ENCODE measurements at places on chromosomes 1 and 21.
A peak's percentile ranks its signal among the peaks of the same experiment; 100 is the strongest.

DNA sequence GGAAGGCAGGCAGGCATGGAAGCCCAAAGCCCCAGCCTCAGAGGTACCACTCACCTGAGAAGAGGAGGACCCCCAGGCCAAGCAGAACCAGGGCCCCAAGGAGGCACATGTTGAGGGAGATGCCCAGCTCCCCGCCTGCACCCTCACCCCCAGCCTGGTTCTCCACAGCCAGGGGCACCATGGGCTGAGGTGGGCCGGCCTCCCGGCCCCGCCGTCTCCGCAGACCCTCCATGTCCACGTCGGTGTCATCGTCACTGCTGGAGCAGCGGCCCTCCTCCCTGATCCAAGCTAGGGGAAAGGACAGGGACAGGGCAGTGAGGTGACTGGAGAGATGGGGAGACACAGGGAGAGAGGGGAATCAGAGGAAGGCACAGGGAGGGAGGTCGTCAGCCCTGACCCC lies 7.8 kb downstream of the PBXIP1 start:
- no peak for DNase-seq

- no peak for DNase-seq
Observed at GRCh38 chr1:204087893-204088528, 15.1 kb downstream of the SOX13 start.

- no peak for DNase-seq
Observed at GRCh38 chr1:10914056-10914455, 98.4 kb upstream of the TARDBP start.

DNA sequence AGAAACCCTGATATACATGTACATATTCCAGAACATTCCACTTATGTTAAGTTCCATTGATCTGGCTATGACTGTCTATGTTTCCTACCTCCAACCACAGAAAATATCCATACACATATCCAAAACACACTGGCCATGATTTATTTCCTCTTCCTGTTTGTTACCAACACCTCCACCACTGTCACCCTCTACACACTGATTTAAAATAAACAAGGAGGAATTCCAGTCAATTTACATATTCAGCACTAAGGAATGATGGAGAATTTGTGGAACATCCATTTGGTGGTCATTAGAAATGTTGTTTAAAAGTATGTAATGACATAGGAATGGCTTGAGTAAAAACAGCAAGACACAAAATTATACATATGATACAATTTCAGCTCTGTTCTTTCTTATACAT lies 5.5 kb upstream of the STX6 start:
- DNase-seq = no peak

DNA sequence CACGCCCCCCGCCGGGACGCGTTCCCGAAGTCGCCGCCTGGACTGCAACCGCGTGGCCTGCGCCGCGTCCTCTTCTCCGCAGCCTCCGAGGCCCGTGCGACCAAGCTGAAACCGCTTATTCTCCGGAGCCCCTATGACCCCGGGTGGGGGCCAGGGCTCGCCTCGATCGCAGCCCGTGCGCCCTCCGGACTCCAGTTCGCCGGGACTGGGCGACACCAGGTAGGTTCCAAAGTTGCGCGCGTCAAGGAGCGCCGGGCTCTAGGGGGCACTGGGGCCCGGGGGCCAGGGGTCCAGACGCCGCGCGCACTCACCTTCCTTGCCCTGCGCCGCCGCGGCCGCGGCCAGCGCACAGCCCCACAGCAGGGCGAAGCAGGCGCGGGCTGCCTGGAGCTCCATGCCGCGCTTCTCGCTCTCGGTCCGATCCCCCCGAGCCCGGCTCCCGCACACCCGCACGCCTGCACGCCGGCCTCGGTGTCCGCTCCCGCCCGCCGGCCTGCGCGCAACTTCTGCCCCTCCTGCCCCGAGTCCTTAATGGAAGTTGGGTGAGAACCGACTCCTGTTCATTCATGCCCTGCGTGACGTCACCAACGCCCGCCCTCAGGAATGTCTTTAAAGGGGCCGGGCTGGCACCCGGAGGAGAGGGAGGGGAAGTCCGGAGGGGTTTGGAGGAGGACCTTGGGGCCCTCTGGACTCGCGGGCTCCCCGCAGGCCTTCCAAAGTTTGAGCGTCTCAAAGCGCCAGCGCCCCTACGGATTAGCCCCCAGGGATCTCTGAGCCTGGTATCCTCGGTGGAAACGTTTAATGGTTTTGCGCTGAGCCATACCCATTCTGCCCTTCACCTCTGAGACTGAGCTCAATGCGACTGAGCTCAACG lies at the start of gene EPHA2:
EPHA2 (minus strand) TSS at position 533 of the 874 bp plus-strand sequence; CDS start at position 396, 137 bp downstream.
- DNase-seq = peak; percentile 92

- no peak for DNase-seq
Observed at GRCh38 chr1:56527548-56528302, 51.6 kb downstream of the PLPP3 start.

- no peak for DNase-seq
Observed at GRCh38 chr21:42251654-42252324, 32.8 kb downstream of the ABCG1 start.

GRCh38 chr1:204878621-204879234 lies 8.1 kb downstream of the NFASC start:
- no peak for DNase-seq

GRCh38 chr1:226728448-226728847 lies 10.6 kb downstream of the ITPKB start:
- DNase-seq = no peak

DNA sequence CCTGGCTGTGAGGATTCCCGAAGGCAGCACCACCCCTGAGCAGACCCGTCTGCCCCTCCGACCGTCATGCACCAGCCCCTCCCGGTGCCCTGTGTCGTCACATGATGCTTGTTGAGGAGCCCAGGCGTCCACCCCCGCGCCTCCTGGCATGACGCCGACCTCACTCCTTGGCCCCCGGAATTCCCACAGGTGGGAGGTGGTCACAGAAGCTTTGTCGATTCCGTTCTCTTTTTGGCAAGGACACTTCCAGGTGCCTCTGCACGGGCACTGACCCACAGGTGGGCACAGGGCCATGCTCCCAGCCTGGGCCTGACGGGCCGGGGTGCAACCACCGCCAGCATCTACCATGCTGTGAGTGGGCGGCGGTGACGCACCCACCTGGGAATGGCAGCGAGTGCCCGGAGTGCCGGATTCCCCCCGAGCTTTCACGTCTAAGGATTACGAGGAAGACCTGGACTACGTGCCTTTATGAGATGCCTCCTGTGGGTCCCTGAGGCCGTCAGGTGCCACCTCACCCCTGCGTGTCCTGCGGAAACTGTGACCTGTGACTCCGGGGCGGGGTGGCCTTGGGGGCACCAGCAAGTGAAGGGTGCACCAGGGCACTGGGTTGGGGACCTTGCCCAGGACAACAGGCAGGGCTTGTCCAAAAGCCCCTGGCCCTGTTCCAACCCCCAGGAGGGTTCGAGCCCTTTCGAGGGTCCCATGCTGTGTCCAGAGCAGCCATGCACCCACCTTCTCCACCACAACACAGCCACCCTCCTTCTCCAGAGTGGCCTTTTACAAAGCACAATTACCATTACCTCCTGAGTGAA lies 31.4 kb upstream of the COL6A1 start:
- no peak for DNase-seq

DNA sequence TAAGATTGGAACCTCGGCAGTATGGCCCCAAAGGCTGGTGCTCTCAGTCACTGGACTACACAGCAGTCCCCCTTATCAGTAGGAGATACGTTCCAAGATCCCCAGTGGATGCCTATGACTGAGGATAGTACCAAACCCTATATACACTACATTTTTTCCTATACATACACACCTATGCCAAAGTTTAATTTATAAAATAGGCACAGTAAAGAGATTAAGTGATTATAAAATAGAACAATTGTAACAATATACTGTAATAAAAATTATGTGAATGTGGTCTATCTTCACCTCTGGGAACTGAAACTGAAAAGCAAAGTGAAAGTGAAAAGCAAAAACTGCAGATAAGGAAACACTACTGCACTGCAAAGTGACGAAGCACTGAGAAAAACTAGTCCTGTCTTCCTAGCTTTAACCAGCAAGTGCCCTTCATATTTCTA lies 96.8 kb downstream of the INTS7 start:
- no peak for DNase-seq

DNA sequence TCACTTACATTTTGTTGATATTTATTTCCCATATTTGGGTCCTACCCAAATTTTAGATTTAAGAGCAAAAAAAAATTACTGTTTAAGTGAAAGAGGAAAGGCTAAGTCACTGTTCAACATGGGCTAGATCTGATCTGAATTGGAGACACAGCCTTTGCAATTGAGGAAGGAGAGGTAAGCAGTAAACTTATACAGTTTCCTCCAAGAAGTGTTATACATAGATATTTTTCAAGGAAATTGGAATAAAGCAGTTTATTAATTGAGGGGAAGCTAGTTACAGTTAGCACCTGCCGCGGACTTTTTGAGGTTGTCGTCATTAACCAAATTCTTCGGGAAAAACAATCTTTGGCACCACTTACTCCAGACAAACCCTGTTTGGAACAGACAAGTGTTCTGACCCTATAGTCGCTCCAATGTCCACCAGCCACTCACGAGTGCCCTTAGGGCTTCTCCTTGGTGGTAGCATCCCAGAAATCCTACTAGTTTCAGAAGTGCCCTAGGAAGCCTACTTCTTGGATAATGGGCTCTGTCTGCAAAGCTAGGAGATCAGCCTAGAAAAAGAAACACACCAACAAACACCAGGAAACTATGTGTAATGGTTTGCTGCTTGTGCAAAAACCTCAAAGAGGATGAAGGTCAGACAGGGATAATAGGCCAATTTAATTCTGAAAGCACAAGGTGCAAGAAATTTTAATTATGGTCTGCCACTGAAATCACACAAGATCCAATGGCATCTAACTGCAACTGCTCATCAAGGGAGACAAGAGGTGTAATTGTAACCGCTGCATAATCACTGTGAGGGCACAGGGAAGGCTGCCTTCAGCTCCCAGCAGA lies 2.5 kb downstream of the WLS start:
- DNase-seq = no peak

DNA sequence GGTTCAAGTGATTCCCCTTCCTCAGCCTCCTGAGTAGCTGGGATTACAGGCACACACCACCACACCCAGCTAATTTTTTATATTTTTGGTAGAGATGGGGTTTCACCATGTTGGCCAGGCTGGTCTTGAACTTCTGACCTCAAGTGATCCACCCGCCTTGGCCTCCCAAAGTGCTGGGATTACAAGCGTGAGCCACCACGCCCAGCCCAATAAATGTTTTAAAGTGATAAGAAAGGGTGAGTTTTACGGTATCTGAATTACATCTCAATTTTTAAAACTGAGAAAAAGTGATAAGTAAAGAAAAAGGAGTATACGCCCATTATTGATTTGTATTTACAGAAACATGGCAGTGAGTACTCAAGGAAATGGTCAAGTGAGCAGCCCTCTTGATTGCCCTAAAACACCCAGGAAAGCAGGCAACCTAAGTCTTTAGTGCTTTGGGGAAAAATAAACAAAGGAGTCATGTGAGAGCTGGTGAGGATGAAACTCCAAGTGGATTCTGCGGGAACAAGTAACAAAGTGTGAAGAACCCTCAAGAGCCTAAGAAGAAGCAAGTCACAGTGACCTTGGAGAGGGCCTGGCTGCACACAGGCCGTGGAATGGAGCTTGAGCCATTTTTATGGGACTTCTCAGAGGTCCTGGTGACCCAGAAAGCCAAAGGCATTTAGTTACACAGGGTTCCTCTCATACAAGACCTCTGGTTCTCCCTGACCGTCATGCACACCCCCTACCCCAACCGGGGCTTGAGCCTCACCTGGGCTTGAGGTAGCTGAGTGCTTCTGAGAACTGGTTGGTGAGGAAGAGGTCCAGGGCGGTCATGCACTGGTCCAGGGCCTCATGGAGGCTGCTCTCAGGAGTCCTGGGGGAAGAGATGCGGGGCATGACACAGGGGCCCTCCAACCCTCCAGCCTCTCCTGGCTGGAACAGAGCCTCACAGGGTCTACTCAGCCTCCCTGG lies 9.1 kb downstream of the TTC39A start:
- no peak for DNase-seq

GRCh38 chr1:38608202-38608864 lies 251.2 kb downstream of the RRAGC start:
- DNase-seq = no peak

GRCh38 chr1:180627411-180627810 lies 4.4 kb upstream of the XPR1 start:
- no peak for DNase-seq

DNA sequence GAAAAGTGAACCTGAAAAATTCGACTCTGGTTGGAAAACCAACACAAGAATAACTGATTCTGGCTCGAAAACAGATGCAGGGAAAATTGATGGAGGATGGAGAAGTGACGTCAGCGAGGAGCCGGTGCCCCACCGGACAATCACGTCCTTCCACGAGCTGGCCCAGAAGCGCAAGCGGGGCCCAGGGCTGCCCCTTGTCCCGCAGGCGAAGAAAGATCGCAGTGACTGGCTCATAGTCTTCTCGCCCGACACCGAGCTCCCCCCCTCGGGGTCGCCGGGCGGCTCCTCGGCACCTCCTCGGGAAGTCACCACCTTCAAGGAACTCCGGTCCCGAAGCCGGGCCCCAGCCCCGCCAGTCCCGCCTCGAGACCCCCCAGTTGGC lies 1.9 kb downstream of the RUSC1 start:
- no peak for DNase-seq

DNA sequence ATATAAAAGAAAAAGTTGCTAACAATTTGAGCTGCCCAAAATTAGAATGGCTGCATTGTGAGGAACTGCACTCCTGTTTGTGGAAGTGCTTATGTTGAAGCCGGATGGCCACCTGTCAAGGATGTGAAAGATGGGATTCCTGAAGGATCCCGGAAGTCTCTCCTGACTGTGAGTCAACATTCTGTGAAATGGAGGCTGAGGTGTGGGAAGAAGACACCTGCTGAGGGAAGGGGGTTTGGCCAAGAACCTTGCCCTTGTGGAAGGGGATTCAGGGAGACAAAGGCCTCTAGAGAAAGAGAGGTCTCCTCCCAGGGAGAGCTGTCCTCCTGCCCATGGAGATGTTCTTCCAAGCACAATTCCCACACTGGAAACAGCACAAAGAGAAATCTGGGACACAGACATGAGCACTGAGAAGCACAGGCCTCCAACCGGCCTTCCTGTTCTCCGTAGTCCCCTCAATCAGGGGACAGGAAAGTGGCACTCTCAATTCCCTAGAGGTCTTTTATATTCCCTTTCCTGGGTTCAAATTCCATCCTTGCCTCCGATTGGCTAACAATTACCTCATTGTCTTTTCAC lies 70.5 kb downstream of the CD2 start:
- no peak for DNase-seq

GRCh38 chr1:10530281-10530740 lies 55.6 kb downstream of the PEX14 start:
- DNase-seq = no peak

DNA sequence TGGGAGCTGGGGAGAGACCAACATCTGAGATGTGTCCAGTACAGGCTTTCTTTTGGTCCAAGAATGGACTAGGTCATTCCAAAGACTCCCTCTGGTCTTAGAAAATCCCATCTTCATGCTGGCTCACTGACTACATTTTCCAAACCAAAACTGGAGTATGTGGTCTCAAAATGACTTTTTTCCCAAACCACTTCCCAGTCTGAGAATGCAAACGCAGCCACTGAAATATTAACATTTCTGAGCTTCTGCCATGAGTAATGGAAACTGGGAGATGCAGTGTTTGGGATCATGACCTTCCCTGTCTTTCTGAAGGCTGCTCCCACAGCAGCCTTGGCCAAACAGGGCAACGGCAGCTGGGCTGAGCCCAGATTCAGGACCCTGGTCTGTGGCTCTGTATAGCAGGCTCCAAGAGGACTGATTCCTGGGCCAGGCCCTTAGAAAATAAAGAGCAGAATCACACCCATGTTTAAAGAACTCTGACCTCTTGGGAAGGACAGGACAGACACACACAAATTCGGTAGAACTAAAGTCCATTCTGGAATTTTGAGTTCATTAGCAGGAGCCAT lies 62.1 kb upstream of the CNTN2 start:
- DNase-seq = no peak
